ENCODE measurements at places on chromosomes 12 and 14.

- no peak for DNase-seq
Observed at GRCh38 chr12:119681728-119682638, 14.1 kb downstream of the PRKAB1 start.

DNA sequence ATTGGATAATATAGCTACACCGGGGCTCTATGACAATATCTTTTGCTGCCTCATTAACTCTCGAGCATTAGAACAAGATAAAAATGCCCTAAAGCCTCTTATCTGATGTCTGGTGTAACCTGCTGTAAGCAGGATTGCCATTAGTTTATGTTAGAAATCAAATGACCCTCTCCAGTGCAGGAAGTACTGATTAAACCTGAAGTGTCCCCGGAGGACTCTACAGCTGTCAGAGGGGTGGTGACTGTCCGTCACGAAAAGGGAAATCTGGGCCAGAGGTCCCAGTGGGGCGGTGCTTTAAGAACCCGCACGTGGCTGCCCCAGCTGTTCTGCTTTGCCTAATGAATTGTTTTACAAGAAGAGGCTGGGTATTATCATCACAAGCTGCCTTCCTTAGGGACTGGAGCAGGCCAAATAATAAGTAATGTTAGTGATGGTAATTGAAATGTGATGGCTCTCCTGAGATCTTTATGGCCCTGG is 55.7 kb downstream of the LIN52 start:
- no peak for DNase-seq

- DNase-seq, result peak; percentile 73
Observed at GRCh38 chr12:8078398-8078797, 3.7 kb upstream of the NECAP1 start.

DNA sequence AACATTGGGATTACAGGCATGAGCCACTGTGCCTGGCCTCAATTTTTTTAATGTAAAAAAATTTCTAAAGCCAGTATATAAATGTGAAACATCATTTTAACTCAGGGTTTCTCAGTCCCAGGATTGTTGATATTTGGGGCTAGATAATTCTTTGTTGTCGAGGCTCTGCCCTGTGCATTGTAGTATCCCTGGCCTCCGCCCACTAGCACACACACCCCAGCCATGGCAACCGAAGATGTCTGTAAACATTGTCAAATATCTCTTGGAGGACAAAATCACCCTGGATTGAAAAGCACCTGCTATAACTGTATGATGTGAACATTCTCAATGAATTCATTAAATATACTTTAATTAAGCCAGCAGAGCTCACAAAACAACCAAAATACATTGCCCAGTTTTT is 8.4 kb upstream of the CIT start:
- DNase-seq, result no peak

GRCh38 chr12:105315726-105316125 is 14.8 kb upstream of the C12orf75 start:
- DNase-seq, result no peak

DNA sequence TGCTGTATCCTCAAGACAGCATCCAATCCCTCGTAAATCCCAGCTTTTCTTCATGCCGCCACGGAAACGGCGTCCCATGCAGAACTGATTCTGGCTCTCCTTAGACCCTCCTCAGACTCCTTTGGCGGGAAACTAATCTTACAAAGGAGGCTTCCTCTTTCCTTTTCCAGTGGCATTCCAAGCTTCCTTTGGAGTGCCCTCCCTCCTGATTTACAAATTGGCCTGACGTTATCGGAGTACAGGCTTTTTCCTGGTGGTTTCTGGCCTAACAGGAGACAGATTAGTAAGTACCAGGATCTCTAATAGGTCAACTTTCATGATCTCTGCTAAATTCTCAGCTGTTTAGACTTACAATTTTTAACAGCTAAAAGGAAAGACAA is 1.3 kb upstream of the ZDHHC17 start:
- DNase-seq, result no peak

DNA sequence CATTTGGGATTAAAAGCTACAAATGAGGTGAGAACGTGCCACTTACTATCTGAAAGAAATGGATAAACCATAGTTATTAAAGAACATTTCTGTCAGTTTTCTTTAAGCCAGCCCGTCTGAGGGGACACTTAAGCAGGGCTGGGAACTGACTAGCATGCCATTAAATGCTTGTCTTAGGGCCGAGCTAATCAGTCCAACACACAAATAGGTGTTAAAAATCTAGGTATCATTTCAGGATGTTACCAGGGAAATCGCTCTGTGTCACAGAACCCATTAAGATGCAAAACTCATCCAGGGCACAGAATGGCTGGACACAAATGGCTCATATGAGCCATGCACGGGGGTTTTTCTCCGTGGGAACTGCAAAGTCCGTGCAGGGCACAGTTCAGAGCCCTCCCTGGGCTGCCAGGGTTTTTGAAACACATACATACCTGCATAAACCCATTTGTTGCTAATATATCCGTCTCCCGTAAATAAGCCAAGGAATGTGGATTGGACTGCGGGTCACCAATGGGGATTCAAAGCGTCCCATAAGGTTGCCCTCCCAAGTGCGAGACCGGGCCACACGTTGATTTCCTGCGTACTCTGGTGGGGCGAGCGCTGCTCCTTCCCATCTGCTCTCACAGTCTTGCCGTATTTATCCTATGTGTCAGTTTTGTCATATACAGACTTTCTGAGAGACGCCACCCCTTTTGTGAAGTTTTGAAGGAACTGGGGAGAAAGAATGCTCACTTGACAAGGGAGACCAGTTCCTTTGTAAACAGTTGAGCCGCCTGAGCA is 5.4 kb upstream of the GSC start:
- no peak for DNase-seq

DNA sequence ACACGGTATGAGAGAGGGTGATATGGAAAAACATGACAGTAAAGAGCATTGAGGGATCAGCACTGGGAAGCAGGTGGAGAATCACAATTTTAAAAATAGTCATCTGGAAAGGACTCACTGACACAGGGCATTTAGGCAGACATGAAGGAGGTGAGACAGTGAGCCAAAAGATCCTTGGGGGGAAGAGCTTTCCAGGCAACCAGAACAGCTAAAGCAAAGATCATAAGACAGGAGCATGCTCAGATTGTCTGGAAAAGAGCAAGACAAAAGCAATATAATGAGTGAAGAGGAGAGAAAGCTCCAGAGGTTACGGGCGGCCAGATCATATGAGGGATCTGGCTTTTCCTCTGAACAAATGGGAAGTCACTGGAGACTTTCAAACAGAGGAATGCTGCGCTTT is 63.9 kb downstream of the DENND5B start:
- DNase-seq, result no peak

- DNase-seq, result no peak
Observed at GRCh38 chr14:62081012-62081612, 318.9 kb downstream of the SNAPC1 start.

GRCh38 chr12:75951399-75952278 is 79.9 kb downstream of the PHLDA1 start:
- no peak for DNase-seq

Measured in astrocyte of the cerebellum (primary cell).